ENCODE measurements at places on chromosomes 5 and 9. TPM values are rescaled to one million over a fixed set of nuclear protein-coding genes. Genes with fewer than 3 reads are reported as not detected.

DNA sequence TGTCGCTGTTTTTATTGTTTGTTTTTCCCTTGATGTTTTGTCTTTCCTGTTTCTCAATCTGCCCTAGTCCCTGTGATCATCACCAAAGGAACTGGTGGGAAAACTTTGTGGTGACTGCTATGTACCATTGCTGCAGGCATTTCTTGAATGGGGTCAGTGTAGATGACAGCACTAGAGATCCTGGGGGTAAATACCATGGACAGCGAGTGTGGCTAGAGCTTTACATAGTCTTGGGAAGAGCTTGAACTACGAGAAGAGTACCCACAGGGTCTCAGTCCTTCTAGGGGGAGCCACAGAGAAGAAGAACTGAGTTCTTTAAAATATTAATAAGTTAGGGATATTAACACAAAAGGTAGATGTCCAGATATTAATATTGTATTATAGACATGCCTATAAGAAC, 138.8 kb downstream of the PAM start:
- no peaks in the 10 kb centered on the region for H3K27me3 ChIP-seq
- DNase-seq = no peak
- no peaks in the 10 kb centered on the region for H3K4me1 ChIP-seq
- H3K36me3 ChIP-seq = no peaks in the 10 kb centered on the region

DNA sequence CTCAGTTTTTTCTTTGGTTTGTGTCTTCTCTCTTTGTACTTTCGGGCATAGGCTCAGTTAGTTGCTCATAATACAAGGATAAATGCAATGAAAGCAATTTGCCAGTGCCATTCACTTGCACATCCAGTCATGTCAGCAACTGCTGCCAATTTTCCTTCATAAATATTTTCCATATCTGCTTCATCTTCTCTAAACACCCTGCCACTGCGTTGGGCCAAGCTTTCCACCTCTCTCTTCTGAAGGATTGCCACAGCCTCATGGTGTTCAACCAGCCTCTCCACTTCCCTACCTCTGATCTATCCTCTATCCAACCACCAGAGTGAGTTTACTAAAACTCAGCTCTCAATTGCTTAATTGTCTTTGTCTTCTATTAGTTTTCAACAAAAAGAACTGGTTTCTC, 192.5 kb upstream of the ZNF462 start:
- DNase-seq = peak; percentile 41
- H3K27me3 ChIP-seq = no peaks in the 10 kb centered on the region
- no peaks in the 10 kb centered on the region for H3K36me3 ChIP-seq

- H3K4me1 ChIP-seq = no peaks in the 10 kb centered on the region
- no peaks in the 10 kb centered on the region for H3K36me3 ChIP-seq
- H3K27ac ChIP-seq = no peak overlapping the region
- no peaks in the 10 kb centered on the region for H3K27me3 ChIP-seq
- no peak overlapping the region for H3K4me3 ChIP-seq
Observed at GRCh38 chr5:51278539-51278938, 104.7 kb upstream of the ISL1 start.

DNA sequence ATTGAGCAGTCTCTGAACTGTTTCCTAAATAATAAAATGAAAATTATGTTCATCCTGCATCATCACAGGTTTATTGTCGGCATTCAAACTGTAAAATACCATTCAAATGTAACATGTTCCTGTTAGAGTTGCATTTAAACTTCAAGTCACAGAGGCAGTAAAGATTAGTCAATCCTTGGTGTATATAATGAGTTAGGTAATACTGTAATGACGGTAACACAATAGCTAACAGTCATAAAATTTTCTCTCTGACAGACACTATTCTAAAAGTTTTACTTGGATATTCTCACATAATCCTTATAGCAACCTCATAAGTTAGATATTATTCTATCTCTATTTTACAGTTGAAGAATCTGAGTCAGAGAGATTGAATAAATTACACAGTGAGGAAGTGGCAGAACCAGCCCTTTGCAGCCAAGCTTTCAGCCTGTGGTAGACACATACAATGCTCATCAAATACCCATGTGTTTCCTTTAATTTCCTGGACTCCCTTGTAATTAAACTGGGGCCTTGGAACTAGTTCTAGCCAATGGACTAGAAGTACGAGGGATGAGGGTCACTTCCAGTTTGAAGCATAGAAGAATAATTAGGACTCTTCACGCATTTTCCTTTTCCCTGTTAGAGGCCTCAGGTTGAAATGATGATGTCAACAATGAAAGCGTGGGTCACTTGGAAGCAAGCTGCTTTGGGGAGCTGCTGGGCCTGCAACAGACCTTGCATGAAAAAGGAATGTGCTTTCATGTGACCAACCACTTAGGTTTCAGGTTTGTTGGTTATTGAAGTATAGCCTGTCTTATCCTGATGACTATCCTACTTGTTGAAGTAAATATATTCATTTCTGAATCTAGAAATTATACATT, 12.3 kb upstream of the CAST start:
- no peak for DNase-seq
- H3K27ac ChIP-seq = peak overlapping the region; percentile 10
- no peak overlapping the region for H3K4me3 ChIP-seq
- peaks cover 8% of the 10 kb centered on the region for H3K4me1 ChIP-seq
- no peaks in the 10 kb centered on the region for H3K27me3 ChIP-seq

GRCh38 chr5:68652534-68652965, 437.0 kb downstream of the PIK3R1 start:
- H3K27me3 ChIP-seq = no peaks in the 10 kb centered on the region
- no peaks in the 10 kb centered on the region for H3K36me3 ChIP-seq
- H3K4me3 ChIP-seq = no peak overlapping the region
- H3K27ac ChIP-seq = peak overlapping the region; percentile 55

- no peaks in the 10 kb centered on the region for H3K27me3 ChIP-seq
- no peaks in the 10 kb centered on the region for H3K36me3 ChIP-seq
- H3K27ac ChIP-seq = no peak overlapping the region
Observed at GRCh38 chr5:145027286-145027685, 807.9 kb downstream of the PRELID2 start.

DNA sequence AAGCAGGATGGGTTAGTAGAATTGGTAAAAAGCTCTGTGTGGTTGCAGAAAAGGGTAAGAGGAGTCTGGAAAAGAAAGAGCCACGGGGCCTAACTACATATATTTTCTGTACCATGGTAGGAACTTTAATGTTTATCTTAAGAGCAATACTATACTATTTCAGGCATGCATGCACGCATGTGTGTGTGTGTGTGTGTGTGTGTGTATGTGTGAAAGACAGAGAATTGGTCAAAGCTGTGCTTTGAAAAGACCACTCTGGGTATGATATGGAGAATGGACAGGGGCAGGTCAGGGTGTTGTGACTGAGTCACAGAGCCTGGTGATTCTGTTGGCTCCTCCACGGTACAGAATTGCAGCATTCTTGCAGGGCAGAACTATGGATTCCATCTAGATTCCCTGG, 339.3 kb downstream of the SLIT3 start:
- no peak overlapping the region for H3K4me3 ChIP-seq
- H3K27ac ChIP-seq = no peak overlapping the region
- no peaks in the 10 kb centered on the region for H3K4me1 ChIP-seq
- DNase-seq = no peak
- no peaks in the 10 kb centered on the region for H3K36me3 ChIP-seq

DNA sequence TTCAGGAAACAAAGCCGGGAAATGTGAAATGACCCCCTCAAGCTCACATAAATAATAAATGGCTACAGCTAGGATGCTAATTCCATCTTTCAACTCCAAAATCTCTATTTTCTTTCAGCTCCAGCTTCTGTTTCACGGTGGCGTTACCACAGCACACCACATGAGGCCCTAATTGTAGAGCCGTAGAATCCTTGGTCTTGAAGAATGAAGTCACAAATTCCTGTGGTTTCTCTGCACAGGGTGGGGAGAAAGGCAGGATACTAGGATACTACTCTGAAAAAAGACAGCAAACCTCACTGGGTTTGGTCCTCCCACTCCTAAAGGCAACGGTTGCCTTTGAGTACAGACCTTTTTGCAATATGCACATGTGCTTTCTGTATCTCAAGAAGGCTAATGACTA, 13.9 kb upstream of the RARS1 start:
- no peak overlapping the region for H3K4me3 ChIP-seq
- no peaks in the 10 kb centered on the region for H3K4me1 ChIP-seq
- no peaks in the 10 kb centered on the region for H3K36me3 ChIP-seq
- H3K27me3 ChIP-seq = no peaks in the 10 kb centered on the region
- no peak overlapping the region for H3K27ac ChIP-seq

DNA sequence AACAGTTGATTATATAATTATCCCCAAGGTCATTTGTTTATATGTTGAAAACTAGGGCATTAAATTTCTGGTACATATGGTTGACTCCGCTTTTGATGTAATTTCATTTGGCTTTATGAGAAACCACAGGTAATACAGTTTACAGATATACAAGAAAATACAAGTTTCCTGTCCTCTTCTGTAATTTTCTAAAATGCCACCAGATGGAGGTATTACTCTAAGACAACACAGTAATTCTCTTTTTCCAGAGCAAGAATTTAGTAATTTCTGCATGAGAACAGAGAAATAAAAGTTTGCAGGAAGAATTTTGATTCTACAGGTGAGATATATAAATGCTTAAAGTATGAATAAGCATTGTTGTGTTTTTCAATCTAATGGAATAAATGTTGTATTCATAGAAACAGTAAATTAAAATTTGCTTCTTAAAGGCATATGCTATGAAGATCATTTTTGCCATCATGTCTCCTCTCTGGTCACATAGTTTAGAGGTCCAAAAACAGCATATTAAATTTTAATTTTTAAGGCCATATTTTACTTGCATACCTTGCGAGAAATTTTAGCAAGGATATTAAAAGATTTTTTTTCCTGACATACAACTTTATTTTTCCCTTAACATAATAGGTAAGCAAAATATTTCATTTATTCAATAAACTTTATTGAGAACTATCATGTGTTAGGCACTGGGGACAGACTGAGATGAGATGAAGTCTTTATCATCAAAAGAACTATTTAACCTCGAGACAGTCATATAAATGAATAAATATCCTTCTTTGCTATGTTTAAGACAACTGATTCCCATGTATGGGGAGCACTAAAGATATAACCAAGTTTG, 22.7 kb downstream of the CHD1 start:
- H3K27me3 ChIP-seq = no peaks in the 10 kb centered on the region
- no peaks in the 10 kb centered on the region for H3K4me1 ChIP-seq
- no peak overlapping the region for H3K27ac ChIP-seq
- H3K4me3 ChIP-seq = no peak overlapping the region
- no peak for DNase-seq

SPATA9 gene
- 0.33 TPM for total RNA-seq

SLC45A2 gene
- total RNA-seq = not detected

SPOCK1 gene
- 52.0 TPM for total RNA-seq

ANGPTL2 gene
- 30.9 TPM for total RNA-seq

RNF208 gene
- total RNA-seq = 2.9 TPM

IFNB1 gene
- not detected for total RNA-seq

PCDHAC1 gene
- total RNA-seq = 0.80 TPM
